ENCODE measurements at places on chromosomes 4 and X.

DNA sequence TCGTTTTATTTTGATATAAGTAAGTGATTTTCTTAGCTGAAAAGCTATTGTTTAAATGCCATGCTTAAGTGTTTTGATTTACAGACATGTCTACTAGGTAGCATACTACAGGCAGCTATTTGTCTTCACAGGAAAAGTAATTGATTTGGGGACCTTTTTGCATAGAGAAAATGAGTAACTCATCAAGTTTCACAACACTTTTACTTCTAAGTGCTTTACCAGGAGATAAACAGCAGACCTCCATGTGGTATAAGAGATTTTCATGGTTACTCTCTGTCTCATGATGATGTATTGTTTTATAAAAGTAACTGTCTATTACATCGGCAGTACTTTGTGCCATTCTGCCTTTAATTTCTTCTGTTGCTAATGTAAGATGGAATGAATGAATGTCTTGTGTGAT, 28.7 kb downstream of the RBPJ start:
- no peak for DNase-seq

GRCh38 chr4:172777729-172778431, 390.7 kb upstream of the GALNT7 start:
- no peak for DNase-seq

DNA sequence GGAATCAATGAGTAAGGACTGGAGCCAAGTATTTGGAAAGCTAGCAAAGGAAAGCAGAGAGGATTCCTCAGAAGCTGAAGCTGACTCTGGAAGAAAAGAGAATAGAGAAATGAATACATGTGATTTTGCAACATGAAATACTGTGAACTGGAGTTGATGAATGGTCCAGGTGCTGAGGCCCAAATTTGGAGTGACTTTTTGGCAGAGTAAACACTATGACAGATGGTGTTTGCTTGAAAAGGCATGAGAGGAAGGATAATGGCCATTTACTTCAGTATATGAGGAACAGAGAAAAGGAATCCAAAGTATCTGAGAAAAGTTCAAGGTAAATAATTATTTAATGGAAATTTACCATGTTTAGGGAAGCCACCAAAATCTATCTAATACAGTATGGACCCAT, 236.7 kb downstream of the SLITRK2 start:
- DNase-seq, result no peak

- no peak for DNase-seq
These were observed 430.4 kb downstream of the ADGRL3 start for GRCh38 chr4:61630548-61630947.

DNA sequence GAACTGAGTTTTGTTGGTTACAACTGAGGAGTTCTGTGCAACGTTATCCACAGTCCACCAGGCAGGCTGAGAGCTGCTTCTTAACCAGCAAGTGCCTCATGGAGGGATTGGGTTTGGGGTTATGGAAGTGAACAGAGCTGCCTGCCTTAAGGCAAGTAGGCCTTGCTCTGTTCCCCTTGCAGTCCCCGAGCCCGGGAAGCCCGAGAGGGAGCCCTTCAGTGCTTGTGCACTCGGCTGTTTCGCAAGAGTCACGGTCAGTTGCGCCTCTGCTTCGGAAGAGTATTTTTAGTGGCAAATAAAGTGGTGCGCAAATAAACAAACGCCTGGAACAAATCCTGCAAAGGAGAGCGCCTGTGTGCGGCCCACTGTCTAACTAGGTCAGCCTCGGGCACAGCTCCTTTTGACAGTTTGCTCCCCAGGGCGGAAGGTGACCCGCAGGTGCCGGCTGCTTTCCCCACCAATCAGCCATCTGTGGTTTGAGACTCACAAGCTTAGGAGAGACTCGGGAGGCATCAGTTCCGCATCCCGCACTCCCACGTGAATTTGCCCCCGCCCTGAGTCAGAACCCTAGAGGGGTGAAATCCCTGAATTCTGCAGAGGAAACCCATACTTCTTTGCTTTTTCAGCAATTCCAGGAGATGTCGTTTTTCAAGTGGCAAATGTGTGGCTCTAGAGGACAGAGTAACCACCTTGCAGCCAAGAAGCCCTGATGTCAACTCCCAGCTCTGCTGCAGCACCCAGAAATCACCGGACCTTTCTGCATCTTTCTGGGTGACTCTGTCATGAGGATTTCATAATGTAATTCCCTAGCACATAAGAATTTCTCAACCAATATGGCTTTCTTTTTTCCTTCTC, 56.8 kb downstream of the LGI2 start:
- DNase-seq, result no peak

- DNase-seq, result no peak
These were observed 28.5 kb downstream of the EDNRA start for GRCh38 chr4:147509386-147509785.

Measured in femur (tissue), 1 donor.